Spleen (tissue), 13 donors: ENCODE measurements at places on chromosomes 7 and 10. TPM values are rescaled to one million over a fixed set of nuclear protein-coding genes. Genes with fewer than 3 reads are reported as not detected.

Gene PON1
- total RNA-seq: not detected

Gene ETV1
- total RNA-seq: 14.6 TPM

Gene ZNF467
- 36.4 TPM for total RNA-seq

Gene CRTAC1
- total RNA-seq: not detected

Gene CXCL12
- 262 TPM for total RNA-seq

Gene FOXI2
- 0.37 TPM for total RNA-seq

Gene LRRN3
- 0.28 TPM for total RNA-seq

Gene POMZP3
- 10.6 TPM for total RNA-seq

Gene HOXA6
- 2.0 TPM for total RNA-seq

Gene ESYT2
- 50.4 TPM for total RNA-seq

DNA sequence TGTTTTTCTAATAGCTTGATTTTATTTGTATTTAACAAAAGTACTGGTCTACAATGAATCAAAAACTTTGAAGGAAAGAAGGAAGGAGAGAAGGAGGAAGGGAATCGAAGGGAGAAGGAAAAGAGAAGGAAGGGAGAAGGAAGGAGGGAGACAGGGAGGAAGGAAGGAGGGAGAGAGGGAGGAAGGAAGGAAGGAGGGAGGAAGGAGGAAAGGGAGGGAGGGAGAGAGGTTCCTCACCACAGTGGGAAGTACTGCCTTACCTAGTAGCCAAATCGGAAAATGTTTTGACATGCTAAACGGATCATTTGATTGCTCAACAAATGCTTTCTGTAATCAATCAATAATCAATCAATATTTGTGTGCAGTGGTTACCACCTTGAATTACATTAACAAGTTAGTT lies 225.8 kb upstream of the CELF2 start:
- no peak for DNase-seq

- no peak for DNase-seq
Observed at GRCh38 chr7:117411539-117411938, 15.8 kb downstream of the ASZ1 start.

- no peak for DNase-seq
Observed at GRCh38 chr7:467856-468545, 51.6 kb downstream of the PDGFA start.

DNA sequence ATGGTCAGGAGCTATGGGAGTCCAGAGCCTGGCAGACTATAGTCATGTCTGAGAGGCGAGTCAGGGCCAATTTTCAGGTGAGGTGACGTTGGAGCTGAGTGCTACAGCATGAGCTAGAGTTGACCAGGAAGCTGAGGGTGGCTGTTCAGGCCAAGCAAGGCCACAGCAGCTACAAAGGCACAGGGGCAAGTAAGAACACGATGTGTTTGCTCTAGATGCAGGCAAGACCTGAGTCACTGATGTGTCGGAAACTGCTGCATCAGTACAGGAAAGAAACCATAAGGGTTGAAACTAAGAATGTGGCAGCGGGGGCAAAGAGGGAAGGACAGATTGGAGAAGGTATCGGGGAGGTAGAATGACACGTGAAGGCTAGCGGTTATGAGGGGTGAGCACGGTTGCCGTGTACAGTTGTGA lies 11.8 kb upstream of the RRP12 start:
- peak; percentile 52 for DNase-seq

- DNase-seq: no peak
Observed at GRCh38 chr7:74299401-74299800, 10.2 kb downstream of the CLIP2 start.

DNA sequence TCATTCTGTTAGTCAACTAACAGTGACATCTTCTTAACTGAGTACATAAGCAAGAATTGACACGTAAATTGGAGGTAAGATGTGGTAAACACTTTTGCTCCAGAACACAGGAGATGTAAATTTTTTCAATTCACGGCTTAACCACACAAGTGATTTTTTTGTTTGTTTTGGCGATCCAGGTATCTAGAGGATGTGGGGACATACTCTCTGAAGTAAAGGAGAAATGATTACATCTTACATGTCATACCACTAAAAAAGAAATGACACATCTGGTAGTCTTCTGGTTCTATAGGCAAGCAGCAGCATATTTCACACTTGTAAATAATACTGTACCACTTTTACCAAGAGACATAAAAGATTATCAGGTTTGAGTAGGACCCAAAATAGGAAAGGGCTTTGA lies 200.3 kb upstream of the ZWINT start:
- DNase-seq: no peak

DNA sequence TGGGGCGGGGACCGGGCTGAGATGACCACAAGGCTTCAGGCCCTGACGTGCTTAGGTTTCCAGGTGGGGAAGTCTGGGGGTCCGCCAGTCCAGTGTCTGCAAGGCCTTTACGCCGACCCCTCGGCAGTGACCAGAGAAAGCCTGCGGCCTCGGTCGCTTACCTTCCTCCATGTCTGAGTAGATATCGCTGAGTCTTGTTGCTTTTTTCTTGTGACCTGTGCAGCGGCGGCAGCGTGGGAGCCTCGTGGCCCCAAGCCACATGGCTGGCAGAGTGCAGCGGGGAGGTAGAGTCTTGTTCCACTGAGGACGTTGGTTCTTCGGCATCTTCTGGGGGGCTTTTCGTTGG lies 329 bp downstream of the NOLC1 start:
- DNase-seq: no peak

GRCh38 chr10:79400146-79401004 lies 45.0 kb downstream of the ZCCHC24 start:
- peak; percentile 85 for DNase-seq

- DNase-seq: no peak
Observed at GRCh38 chr10:48638739-48639527, 34.1 kb upstream of the ARHGAP22 start.

DNA sequence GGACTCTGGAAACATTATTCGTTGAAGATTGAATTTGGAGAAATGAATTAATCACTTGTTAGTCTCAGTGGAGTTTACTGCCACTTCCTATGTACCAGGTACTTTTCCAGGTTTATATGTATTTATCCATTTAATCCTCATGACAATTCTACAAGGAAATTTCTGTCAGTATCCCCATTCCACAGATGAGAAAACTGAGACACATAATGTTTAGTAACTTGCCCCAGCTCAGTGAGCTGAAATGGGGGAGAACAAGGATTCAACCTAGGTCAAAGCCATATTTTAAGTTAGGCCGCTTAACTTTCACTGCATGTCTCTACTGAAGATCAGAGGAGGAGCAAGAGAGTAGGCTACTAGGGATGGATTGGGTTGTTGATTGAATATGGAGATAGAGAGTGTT lies 4.6 kb upstream of the SCIN start:
- no peak for DNase-seq

- DNase-seq: peak; percentile 82
Observed at GRCh38 chr10:17029581-17030271, 99.9 kb downstream of the CUBN start.

DNA sequence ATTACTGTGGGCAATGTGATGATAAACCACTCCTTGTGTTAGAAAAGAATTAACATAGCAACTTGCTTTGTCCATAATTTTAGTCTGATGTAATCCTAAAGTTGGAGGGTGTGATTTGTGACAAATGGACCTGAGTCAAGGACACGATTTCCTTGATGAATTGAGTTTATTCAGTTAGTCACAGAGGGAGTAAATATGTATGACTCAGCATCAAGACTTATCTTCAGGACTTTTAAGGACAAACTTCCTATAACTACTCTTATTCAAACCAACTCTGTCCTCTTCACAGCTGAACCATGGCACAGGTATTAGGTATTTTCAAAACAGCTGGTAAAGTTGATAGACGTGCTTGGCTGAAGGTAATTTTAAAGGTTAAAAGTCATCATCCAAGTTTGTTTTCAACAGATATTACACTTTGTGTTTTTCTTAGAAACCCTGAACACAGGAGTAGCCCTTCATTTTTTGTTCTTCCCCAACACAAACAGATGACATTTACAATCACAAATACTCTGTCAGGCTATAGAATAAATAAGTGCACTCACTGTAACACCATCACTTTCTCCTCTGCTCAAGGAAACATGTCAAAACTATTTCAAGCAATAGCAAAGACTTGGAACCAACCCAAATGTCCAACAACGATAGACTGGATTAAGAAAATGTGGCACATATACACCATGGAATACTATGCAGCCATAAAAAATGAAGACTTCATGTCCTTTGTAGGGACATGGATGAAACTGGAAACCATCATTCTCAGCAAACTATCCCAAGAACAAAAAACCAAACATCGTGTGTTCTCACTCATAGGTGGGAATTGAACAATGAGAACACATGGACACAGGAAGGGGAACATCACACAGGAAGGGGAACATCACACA lies 54.5 kb downstream of the COA1 start:
- DNase-seq: no peak

DNA sequence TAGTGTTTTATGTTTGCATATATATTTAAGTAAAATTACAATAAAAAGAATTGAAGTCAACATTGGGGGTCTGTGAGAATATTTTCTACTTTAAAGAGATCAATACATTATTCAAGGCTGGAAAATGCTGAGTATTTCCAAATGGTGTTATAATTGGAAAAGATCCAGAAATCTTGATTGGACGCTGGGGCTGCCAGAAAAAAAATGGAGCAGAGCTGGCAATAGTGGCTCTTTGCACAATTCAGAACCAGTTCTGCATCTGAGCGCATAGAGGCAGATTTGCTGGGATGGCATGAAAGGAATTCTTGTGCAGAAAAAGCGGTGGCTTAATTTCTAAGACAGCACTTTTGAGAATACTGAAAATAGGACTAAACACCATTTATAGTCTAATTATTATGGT lies 10.8 kb upstream of the VWC2 start:
- DNase-seq: no peak

- no peak for DNase-seq
Observed at GRCh38 chr10:119531067-119531466, 11.5 kb downstream of the RGS10 start.

DNA sequence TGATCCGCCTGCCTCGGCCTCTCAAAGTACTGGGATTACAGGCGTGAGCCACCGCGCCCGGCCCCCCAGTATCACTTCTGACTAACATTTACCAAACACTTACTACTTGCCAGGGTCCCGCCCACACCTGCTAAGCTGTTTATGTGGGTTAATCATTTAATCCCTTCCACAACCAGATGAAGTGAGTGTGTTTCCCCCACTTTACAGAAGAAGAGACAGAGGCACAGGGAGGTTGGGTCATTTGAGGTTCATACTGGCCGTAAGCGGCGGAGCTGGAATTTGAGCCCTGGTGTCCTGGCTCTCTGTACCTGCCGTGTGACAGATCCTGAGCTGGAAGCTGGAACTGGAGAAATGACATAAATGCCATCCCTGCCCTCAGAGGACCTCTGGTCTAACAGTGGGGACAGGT lies 15.1 kb upstream of the VPS37D start:
- DNase-seq: no peak

DNA sequence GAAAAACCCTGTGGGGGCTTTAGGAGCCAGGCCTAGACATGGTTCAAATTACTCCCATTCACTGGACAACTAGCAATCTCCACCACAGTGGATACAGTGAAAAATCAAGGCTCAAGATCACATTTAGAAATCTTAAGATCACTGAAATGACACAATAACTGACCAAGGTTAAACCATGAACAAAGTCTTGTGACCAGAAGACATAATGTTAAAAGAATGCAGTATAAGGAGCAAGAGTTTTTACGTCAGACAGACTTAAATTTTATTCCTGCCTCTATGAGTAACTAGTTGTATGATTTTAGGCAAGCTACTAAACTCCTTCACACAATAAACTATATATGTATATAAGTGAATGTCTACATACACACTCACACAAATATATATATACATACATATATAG lies 68.5 kb downstream of the MICU1 start:
- DNase-seq: no peak

DNA sequence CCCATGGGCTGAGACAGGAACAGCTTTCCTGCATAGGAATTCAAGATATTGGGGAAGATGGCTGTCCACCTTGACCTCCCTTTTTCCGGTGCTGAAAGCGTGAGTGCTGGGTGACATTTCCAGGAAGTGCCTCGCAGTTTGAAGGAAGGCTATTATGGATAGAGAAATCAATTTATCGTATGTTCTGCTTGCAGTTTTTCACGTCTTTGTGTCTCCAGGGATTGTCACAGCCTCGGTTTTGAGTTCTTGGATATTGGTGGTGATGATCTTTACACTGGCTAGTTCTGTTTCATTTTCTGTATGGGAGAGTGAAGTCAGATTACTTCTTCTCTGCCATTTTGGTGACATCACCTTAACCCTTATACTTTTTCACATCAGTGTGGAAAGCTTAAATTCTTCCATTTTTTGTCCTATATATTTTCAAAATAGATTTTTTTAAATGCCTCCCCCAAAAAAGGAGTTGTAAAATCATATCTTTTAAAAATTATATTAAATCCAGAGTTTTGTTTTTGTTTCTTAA lies 102.5 kb upstream of the APBB1IP start:
- no peak for DNase-seq
